ENCODE measurements at places on chromosomes 12 and 14.

GRCh38 chr12:69898236-69898635 is 73.2 kb downstream of the MYRFL start:
- DNase-seq: no peak

GRCh38 chr12:50618864-50619609 is 114.3 kb downstream of the DIP2B start:
- no peak for DNase-seq

DNA sequence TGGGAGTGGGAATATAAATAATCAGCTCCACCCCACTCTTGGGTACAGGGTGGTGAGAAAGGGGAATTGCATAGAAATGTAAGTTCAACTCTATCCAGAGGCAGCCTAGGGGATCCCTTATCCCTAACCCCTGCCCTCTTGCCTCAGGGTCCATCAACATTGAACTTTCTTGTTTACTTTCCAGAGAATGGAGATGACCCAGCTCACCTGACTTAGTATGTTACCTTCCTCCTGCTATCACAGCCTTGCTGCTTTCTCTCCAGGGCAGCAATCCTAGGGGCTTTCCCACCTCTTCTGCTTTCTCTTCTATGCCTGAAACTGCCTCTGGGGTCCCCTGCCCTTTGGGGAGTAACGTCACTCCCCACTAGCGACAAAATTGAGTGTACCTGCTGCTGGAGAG is 2.7 kb downstream of the LRP1 start:
- DNase-seq: no peak

DNA sequence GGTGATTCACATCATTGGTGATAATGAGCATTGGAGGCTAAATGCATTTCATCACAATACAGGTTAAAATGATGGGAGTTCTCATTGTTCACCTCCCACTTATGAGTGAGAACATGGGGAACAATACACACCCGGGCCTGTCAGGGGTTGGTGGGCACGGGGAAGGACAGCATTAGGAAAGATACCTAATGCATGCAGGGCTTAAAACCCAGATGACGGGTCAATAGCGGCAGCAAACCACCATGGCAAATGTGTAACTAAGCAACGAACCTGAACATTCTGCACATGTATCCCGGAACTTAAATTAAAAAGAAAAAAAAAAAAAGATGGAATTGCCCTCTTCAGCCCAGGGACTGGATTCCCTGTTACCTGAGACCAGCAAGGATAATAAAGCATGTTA is 2.3 kb upstream of the LUM start:
- DNase-seq: no peak

- no peak for DNase-seq
These were observed 46.9 kb downstream of the EID3 start for GRCh38 chr12:104350211-104351056.

Measured in Right ventricle myocardium inferior (tissue), 1 donor.